ENCODE measurements at places on chromosomes 1 and 21.

DNA sequence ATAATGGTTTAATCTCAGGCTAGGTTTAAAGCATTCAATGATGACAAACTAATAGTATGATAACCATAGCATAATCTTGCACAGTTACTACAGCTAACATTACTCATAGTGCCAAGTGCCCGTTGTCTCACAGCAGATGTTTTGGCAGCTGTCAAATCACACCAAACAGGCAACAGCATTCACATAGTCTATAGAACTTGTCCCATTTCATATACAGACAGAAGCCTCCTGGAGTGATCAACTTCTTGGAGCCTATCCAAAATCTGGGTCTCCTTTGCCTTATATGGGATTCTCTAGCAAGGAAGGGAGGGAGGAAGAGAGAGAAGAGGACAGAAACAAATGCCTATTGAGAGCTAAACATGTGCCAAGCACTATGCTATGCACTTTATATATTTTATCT is 250.6 kb upstream of the ZP4 start:
- DNase-seq, result no peak

- no peak for DNase-seq
Measured at GRCh38 chr1:71039661-71040262, 7.9 kb downstream of the PTGER3 start.

DNA sequence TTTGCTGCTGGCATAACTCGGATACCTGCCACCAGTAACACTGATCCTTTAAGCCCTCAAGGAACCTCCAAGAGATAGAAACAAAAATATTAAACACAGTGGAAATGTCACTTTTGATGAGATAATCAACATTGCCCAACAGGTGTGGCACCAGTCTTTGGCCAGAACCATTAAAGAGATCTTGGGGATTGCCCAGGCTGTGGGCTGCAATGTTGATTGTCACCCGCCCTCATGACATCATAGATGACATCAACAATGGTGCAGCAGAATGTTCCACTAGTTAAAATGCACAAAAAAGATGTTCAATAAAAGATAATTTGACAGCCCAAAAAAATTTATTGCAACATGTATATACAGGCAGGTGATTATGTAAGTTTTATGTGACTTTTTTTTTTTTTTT is 20.2 kb upstream of the ZMYM1 start:
- no peak for DNase-seq

DNA sequence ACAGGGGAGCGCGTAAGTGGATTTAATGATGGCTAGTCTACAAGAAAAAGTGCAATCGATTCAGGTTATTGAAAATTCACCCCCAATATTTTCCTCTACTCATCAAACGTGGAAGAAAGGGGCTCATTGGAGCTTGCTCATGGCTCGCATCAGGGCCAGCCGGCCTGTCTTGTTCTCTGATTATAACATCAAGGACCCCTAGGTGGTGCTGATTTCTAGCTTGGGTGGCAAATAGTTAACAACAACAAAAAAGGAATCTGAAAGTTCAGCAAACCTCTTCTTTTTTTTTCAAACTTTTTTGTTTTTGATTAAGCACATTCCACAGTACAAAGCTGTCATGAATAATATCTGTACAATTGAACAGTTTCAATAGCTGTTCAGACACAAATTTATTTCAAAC is 35.8 kb upstream of the SOD1 start:
- DNase-seq, result no peak

- no peak for DNase-seq
Measured at GRCh38 chr1:209455145-209455544, 128.4 kb upstream of the CAMK1G start.

GRCh38 chr1:97207868-97208267 is 486.3 kb downstream of the PTBP2 start:
- DNase-seq, result no peak

DNA sequence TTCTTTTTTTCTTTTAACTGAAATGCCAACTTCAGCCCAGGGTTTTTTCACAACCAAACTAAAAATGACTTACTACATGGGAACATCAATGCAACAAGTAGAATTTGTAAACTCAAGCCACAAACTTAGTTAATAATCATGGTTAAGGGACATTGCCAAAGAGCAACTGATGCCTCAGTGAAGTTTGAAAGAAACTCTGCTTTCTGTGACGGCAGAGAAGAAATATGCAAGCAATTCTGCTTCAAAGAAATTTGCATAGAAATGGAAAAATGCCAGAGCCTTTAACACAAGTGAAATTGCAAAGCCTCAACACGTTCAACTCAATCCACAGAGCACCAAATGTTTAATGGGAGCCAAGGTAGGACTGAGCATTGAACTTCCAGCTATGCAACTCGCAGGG is 5.0 kb upstream of the CHD5 start:
- DNase-seq, result no peak

DNA sequence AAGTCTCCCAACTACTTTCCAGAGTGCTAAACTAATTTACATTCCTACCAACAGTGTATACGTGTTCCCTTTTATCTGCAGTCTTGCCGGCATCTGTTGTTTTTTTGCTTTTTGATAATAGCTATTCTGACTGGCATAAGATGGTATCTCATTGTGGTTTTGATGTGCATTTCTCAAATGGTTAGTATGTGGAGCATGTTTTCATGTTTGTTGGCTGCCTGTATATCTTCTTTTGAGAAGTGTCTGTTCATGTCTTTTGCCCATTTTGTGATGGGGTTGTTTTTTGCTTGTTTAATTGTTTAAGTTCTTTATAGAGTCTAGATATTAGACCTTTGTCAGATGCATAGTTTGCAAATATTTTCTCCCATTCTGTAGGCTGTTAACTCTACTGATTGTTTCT is 46.6 kb downstream of the MAST2 start:
- DNase-seq, result no peak

- no peak for DNase-seq
Measured at GRCh38 chr1:7991504-7992440, 30.3 kb downstream of the PARK7 start.

DNA sequence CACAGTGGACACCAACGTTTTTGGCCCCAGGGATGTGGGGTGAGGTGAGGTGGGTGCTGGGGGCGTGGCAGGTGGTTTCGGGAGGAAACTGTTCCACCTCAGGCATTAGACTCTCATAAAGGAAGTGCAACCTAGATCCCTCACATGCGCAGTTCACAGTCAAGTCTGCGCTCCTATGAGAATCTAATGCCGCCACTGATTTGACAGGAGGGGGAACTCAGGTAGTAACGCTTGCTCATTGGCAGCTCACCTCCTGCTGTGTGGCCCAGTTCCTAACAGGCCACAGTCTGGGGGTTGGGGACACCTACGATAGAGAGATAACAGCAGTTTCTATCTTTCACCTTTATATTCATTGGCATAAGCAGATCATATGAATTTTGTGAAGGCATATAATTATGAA is 347.1 kb downstream of the VAV3 start:
- no peak for DNase-seq

- DNase-seq, result no peak
Measured at GRCh38 chr1:212512816-212513559, 80.3 kb downstream of the NENF start.

All from ecto neural progenitor cell (in vitro differentiated cells).